ENCODE measurements at places on chromosomes 13 and 19.

DNA sequence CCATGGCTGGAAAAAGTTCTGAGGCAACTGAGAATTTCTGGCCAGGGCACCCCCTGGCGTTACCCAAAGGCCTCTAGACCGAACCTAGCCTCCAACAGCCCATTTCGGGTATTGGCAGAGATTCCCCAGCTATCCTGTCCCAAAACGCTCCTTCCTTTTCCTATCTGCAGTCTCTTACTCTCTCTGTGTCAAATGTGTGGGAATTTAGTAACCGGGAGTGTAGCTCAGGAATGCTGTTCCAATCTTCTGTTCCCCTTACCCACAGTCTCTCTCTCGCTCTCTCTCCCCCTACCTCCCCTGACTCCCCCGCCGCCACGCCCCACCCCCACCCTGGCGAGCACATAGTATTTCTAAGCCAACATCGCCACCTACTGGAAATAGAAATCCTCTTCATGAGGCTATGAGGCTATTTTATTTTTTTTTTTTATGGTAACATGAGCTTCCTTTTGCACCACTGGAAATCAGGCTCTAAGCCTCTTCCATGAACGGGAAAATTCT, 27.0 kb downstream of the OXGR1 start:
- DNase-seq = no peak

GRCh38 chr19:18590273-18591272, 2.0 kb downstream of the REX1BD start:
- DNase-seq = peak; percentile 84

DNA sequence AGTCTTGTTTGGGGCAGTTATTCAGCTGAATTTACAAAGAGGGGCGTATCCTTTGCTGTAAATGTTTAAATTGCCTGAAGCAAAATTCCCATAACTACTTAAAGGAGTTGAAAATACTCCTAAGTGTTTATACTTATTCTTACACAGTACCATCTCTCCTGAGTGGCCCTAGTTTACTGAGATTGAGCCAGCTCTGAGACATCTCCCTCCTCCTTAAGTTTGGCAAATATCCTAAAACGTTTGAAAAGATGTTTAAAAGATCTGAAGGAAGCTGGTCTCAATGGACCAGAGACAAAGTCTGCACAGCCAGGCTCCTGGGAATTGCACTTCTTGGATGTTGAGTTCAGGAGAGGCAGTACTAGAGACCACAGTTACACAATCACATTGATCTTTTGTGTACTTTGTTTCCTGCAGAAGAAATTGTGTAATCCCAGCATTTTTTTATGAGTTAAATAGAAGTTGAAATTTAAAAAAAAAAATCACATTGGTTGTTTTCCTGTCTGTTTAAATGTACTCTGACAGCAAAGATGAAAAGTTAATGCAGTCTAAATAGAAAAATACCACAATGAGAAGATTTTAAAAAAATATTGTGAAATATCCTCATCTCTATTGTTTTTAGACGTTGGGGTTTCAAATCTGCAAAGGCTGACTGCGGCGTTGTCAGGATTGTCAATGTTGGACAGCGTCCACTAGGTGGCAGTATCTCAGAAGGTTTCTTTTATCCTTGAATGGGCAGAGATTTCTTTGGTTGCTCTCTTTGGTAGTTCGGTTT, 20.7 kb downstream of the TNFSF11 start:
- peak; percentile 84 for DNase-seq

DNA sequence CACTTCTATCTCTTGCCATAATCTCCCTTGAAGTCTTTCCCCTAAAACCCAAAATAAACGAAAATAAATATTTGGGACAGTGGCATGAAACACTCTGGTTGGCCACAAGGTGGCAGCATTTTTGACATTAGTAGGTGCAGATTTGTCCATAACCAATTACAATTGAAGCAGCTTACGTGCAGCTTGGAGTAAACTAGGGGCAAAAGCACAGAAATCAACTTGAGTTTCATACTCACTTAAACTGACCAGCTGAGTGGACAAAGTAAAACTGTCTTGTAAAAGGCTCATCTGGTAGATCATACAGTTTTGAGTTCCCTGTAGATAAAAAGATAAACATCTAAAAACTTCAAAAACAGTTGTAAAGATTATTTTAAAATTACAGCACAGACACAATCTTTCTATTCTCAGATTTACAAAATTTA, 18.8 kb downstream of the PDCD5 start:
- peak; percentile 70 for DNase-seq

GRCh38 chr13:90293793-90294361, 1053.6 kb upstream of the MIR17HG start:
- DNase-seq = no peak

- DNase-seq = peak; percentile 22
These were observed 20.9 kb downstream of the MAP2K2 start for GRCh38 chr19:4103080-4103433.

DNA sequence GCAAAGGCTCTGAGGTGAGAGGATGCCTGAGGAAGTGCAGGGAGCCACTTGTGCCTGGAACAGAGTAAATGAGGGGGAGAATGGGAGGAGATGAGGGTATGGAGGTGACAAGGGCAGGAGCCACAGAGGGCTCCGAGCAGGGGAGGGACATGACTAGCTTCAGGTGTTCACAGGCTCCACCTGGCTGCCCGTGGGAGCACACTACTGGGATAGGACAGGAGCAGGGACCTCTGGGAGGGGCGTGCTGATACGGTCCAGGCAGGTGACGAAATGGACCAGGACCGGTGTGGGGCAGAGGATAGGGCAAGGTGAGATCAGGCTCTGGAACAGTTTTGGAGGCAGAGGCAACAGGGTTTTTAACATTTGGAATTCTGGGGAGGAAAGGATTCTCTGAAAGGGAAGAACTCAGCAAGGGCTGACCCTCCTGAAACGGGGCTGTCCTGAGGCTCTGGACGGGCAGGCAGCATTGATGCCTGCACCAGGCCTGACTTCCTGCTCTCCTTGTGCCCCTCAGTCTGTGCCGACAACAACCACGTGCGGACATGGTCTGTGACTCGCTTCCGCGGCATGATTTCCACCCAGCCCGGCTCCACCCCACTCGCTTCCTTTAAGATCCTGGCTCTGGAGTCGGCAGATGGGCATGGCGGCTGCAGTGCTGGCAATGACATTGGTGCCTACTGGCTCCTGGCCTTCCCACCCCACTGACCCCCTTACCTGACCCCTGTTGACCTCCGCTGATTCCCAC, 11.6 kb downstream of the SHKBP1 start:
- DNase-seq = peak; percentile 61

DNA sequence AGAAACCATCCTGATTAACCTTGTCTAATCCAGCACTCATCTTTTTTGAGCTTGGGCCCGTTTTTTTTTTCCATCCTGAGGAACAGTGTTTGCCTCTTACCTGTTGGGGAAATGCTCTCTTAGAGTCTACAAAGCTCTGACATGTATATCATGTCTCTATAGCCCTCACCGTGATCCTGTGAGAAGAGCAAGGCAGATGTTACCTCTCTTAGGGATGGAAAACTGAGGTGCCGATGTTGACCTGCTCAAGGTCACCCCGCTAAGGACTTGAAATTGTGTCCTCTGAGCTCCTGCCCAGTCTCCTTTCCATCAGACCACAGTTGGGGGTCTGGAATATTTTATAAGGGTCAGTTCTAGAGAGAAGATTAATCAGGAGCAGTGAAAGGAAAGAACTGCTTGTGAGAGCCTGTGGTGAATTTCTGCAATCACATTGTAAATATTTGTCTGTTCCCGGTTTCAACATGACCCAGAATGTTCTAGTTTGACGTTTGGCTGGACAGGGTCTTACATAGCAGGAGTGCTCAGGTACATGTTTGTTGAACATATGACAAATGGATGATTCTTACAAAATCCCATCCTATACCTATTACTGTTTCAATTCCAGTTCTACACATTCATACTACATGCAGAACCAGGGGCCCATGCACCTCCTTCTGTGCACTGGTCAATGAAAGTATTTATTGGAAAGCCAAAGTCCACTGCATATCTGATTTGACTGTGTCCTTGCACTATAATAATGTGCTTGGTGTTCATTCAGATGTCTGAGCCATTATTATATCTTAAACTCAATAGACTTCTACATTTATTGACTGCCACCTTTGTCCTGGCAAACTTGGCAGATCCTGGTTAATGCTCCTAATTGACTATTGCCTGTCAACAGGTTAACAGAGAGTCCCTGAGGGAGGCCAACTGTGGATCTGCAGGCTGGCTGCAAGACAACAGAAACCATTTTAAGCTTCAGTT, 12.1 kb downstream of the SLC25A15 start:
- no peak for DNase-seq

GRCh38 chr19:18113827-18114226, 16.2 kb downstream of the MAST3 start:
- DNase-seq = no peak

DNA sequence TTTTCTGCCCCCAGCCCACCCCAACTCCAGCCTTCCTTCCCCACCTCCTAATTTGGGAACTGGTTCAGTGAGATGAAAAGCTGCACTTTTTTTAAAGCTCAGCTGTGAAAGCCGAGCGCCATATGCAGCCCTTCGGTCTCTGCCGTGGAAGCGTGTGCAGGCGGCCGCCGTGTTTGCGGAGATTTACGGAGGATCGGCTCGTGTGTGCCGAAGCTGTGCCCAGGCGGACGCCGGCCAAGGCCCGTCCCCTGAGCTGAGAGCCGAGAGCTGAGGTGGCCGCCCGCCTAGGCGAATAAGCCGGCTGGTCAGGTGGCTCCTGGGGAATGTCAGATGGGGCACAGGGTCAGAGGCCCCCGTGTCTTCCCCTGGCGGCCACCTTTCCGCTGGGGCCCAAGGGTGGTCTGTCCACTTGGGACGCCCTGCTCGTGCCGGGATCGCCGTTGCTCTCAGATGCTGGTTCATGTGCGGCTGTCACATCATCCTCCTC, 78.7 kb downstream of the ZNF536 start:
- DNase-seq = no peak

All from iris pigment epithelial cell (primary cell).